ENCODE measurements at places on chromosomes 7 and 10.

DNA sequence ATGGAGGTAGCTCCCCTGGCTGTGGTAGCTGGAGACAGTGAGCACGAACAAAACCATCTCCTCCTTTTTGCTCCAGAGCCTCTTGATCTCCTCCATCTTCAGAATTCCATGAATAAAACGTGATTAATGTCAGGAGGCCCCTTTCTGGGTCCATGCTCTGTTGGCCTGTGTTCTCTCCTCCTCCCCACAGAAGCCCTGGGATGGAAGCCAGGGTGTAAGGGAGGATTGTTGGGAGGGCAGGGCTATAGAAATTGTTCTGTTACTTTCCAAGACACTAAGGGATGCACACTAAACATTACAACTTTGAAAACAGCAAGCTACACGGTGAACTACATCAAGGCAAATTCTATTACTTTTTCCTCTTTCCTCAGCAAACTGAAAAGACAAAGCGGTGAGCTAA lies 96.3 kb downstream of the RNF216 start:
- no peak for DNase-seq

- no peak for DNase-seq
Measured at GRCh38 chr7:110856704-110857103, 234.2 kb upstream of the LRRN3 start.

DNA sequence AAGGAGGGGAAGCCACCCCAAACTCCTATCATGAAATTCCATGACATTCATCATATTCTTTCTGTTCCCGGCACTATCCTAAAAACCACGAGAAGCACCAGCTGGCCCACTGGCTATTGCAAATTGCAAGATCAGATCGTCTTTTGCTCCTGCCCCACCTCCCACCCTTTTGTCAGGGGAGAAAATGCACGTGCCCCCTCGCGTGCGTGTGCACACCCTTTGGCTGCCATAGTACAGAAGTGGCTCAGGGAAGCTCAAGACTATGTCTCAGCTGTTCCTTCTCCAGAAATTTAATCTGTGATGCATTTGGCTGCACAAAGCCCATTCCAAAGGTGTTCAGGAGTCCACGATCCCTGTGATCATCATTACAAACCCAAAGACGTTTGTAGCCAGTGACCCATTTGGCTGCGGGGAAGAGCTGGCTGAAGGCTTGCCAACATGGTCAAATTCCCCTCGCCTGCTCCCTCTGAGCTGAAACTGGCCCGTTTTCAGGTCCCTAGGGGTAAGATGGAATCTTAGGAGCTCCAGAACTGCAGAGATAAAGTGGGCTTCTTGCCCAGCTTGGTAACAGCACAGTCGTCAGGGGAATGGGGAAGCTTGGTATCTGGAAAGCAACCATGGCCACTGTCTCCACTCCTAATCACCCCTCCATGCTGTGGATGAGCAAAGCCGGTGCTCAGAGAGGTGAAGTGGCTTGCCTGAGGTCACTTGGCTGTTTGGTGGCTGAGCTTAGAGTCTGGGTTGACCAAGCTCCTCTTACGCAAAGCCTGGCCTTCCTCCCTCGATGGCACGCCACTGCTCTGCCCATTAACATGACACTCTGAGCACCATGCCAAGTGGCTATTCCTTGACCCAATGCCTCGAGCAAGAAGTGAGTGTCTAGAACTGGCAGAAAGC lies 155.4 kb downstream of the NEURL1 start:
- no peak for DNase-seq

GRCh38 chr7:23394488-23395171 lies 75.7 kb downstream of the IGF2BP3 start:
- DNase-seq, result no peak

DNA sequence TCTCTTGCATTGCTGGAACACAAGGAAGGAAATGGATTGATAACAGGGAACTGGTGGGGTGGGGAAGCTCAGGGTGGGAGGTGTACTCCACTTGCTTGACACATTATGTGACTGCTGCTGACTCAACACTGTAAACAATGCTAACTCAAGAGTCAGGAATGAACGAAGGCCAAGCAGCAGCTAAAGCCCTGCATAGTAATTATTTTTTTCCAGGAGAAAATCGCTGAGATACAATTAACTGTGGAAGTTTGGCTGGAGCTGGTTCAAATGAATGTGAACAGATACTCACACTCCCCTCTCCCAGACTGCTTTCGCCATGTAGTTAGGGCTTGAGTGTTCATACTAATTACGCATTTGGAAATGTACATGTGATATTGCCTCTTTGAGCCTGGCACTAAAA lies 170.9 kb upstream of the AOAH start:
- no peak for DNase-seq

GRCh38 chr7:155773531-155773930 lies 38.7 kb downstream of the SHH start:
- no peak for DNase-seq

DNA sequence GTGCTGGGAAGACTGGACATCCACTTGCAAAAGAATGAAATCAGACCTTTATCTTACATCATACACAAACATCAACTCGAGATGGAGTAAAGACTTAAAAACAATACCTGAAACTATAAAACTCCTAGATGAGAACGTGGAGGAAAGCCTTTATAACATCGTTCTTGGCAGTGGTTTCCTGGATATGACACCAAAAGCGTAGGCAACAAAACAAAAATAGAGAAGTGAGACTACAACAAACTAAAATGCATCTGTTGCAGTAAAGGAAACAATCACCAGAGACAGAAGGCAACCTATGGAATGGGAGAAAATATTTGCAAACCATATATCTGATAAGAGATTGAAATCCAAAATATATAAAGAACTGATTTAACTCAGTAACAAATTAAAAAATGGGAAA lies 33.3 kb downstream of the CC2D2B start:
- no peak for DNase-seq

GRCh38 chr7:42231043-42231787 lies 5.8 kb downstream of the GLI3 start:
- DNase-seq, result no peak

- DNase-seq, result no peak
Measured at GRCh38 chr10:118570591-118570990, 24.9 kb downstream of the PRLHR start.

- no peak for DNase-seq
Measured at GRCh38 chr7:18445916-18446520, 49.5 kb upstream of the HDAC9 start.

GRCh38 chr7:93958651-93959050 lies 37.1 kb downstream of the GNG11 start:
- DNase-seq, result no peak

DNA sequence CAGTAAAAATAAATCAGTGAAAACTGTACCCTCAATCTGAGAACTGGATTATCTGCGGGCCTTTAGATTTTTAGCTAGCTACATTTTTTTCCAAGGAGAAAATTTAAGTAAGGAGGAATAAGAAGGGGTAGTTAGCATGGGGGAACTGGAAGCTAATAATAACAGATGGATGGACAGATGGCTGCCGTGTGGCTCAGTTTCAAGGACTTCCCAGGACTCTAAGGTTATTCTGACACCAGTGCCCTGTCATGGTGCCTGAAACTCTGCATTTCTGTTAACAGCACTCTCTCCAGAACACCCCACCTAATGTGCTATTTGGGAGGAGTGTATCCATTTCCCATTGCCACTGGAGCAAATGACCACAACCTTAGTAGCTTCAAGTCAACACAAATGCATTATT lies 75.7 kb upstream of the PDE1C start:
- no peak for DNase-seq

DNA sequence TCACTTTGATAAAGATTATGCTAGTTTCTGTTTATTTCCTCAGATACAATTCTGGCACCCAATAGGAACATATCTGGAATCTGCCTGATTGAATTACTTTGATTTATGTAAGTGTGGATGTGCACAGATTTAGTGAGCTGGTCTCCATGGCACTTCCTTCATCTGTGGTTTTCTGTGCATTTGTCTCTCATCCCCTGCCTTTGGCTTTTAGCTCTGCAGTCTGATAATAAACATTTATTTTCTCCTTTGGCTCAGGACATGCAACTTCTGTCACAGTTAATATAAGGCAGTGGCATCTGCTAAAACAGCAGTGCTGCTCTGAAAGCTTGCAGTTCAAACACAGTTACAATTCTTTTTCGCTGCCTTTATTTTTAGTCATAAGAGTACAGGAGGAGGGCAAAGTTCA lies 273.7 kb upstream of the CHRM2 start:
- DNase-seq, result no peak

GRCh38 chr10:44628921-44629320 lies 244.0 kb upstream of the CXCL12 start:
- no peak for DNase-seq

Measured in occipital lobe (tissue), 3 donors.